ENCODE measurements at places on chromosomes 3 and 15. TPM values are rescaled to one million over a fixed set of nuclear protein-coding genes. Genes with fewer than 3 reads are reported as not detected.

The MINDY4B gene
- total RNA-seq = not detected

The OR5K3 gene
- not detected for total RNA-seq

The WDR93 gene
- not detected for total RNA-seq

The ISLR2 gene
- 0.48 TPM for total RNA-seq

The CKMT1A gene
- 213 TPM for total RNA-seq

All from transverse colon (tissue), 4 donors.